Epithelial cell of umbilical artery (primary cell): ENCODE measurements at places on chromosomes 16 and 17. TPM values are rescaled to one million over a fixed set of nuclear protein-coding genes. Genes with fewer than 3 reads are reported as not detected.

MYL4 gene
- 0.97 TPM in 1 of 2 replicates, not detected in the other for total RNA-seq

SLFN13 gene
- total RNA-seq: 1.3 and 5.8 TPM in 2 replicates

KRT36 gene
- total RNA-seq: not detected in 2 replicates

NECAB2 gene
- total RNA-seq: under 0.01 TPM in 1 of 2 replicates, not detected in the other

ZACN gene
- not detected in 2 replicates for total RNA-seq

RNF157 gene
- 0.15 and 0.65 TPM in 2 replicates for total RNA-seq

SLC5A11 gene
- total RNA-seq: under 0.01 TPM in 1 of 2 replicates, not detected in the other

RRAD gene
- total RNA-seq: 0.65 and 1.5 TPM in 2 replicates

BRIP1 gene
- 7.1 and 8.2 TPM in 2 replicates for total RNA-seq

RARA gene
- total RNA-seq: 7.8 and 8.5 TPM in 2 replicates

EVPLL gene
- not detected in 2 replicates for total RNA-seq

RNU2-1 gene
- not detected in 2 replicates for total RNA-seq

ST6GALNAC1 gene
- total RNA-seq: not detected in 2 replicates

ELOB gene
- 394 and 1,158 TPM in 2 replicates for total RNA-seq

SYNRG gene
- total RNA-seq: 9.7 and 11.1 TPM in 2 replicates

ZNF205 gene
- 20.1 and 29.9 TPM in 2 replicates for total RNA-seq

SEPTIN12 gene
- total RNA-seq: not detected in 2 replicates

CEMP1 gene
- total RNA-seq: not detected in 2 replicates

ORC6 gene
- 15.3 and 21.3 TPM in 2 replicates for total RNA-seq

RUNDC3A gene
- total RNA-seq: 0.32 TPM in 1 of 2 replicates, not detected in the other

FBXO39 gene
- total RNA-seq: 0.61 and 3.2 TPM in 2 replicates

SPATA22 gene
- 0.30 and 1.3 TPM in 2 replicates for total RNA-seq

ECI1 gene
- total RNA-seq: 33.8 and 45.7 TPM in 2 replicates

SEZ6 gene
- not detected in 2 replicates for total RNA-seq

QPRT gene
- total RNA-seq: 0.32 and 1.4 TPM in 2 replicates

HOXB13 gene
- total RNA-seq: not detected in 2 replicates

WDR59 gene
- 9.1 and 9.9 TPM in 2 replicates for total RNA-seq

EMP2 gene
- total RNA-seq: 5.2 and 8.5 TPM in 2 replicates

RNF112 gene
- not detected in 2 replicates for total RNA-seq

DRC3 gene
- 0.76 and 0.97 TPM in 2 replicates for total RNA-seq

TNP2 gene
- not detected in 2 replicates for total RNA-seq

NAGS gene
- 3.2 and 13.4 TPM in 2 replicates for total RNA-seq
